ENCODE measurements at places on chromosomes 13 and 19.
A peak's percentile ranks its signal among the peaks of the same experiment; 100 is the strongest.

DNA sequence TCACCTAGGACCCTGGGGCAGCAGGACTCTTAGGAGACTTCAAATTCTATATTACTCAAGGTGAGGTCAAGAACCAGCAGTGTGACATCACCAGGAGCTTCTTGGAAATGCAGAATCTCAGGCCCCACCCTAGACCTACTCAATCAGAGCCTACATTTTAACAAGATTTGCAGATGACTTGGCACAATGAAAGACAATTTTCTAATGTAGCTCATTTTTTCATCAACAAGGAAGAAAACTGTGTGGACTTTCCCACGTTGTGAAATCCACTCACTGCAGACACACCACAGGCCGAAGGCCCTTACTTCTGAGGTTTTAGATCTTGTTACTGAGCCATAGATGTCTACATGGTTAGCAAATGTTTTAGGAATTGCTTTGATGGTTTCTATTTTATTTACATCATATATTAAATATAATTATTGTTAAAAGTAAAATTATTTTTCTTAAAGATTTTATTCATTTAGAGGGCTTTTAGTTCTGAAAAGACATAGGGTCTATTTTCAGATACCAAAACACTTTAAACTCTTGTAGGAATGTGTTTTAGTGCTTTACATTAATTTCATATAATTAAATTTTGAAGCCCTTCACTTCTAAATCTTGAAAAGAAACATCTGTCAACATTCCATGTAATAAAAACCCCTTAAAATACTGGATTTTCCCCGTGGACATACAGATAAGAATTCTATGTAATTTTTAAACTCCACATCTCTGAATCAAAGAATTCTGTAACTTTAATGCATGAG lies 18.5 kb upstream of the STARD13 start:
- DNase-seq: no peak

DNA sequence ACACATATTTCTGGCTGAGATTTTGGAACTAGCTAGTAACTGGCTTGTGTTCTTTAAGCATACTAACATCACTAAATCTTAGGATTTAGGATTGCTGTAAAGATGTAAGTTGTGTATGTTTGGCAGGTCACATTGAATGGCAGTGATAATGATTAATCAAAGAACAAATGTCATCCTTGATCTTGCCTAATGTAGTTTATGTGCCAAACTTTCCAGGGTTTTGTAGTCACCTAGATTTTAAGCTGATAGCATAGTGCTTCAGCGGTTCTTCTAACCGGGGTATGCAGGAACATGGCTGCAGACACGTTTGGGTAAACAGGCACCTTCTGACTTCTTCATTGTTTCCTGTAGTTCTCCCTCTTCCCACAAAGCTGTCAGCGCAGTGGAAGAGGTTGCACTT lies 9.7 kb downstream of the CLN5 start:
- no peak for DNase-seq

- DNase-seq: no peak
These were observed 80.5 kb upstream of the VSTM2B start for GRCh38 chr19:29445246-29445645.

GRCh38 chr13:20217168-20217567 lies 15.0 kb downstream of the GJB6 start:
- no peak for DNase-seq

GRCh38 chr13:40671956-40672764 lies 5.7 kb upstream of the FOXO1 start:
- DNase-seq: peak; percentile 74

All from astrocyte of the spinal cord (primary cell).